ENCODE measurements at places on chromosomes 7 and 10. TPM values are rescaled to one million over a fixed set of nuclear protein-coding genes. Genes with fewer than 3 reads are reported as not detected.
A peak's percentile ranks its signal among the peaks of the same experiment; 100 is the strongest.

GRCh38 chr7:125357676-125358455 is 428.2 kb upstream of the POT1 start:
- no peaks in the 10 kb centered on the region for H3K4me1 ChIP-seq
- H3K4me3 ChIP-seq, result no peak overlapping the region
- no peak for DNase-seq
- no peak overlapping the region for H3K27ac ChIP-seq
- no peaks in the 10 kb centered on the region for H3K36me3 ChIP-seq

- DNase-seq, result no peak
- H3K4me3 ChIP-seq, result no peak overlapping the region
- no peaks in the 10 kb centered on the region for H3K4me1 ChIP-seq
- H3K27me3 ChIP-seq, result no peaks in the 10 kb centered on the region
Observed at GRCh38 chr7:90892213-90892612, 296.1 kb downstream of the CDK14 start.

DNA sequence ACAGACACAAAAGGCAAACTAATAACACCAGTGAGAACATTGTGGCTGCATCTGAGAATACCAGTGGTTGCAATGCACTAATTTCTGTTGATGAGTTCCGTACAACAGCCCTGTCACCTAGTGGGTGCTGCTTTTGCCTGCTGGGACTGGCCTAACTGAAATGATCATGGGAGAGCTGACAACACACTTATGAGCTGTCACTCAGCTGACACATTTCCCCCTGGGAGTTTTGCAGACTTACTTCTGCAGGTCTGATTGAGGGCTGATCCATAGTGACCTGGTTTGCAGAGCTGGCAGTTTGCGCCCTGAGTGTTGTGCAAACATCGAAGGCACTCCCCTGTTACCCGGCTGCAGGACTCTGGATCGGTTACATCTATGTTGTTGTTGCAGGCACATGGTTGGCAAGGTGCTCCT is 60.6 kb upstream of the LAMB1 start:
- DNase-seq, result no peak
- H3K4me3 ChIP-seq, result no peak overlapping the region
- no peaks in the 10 kb centered on the region for H3K36me3 ChIP-seq
- no peak overlapping the region for H3K27ac ChIP-seq
- H3K27me3 ChIP-seq, result no peaks in the 10 kb centered on the region

GRCh38 chr10:78310481-78311080 is 276.9 kb downstream of the RPS24 start:
- H3K27me3 ChIP-seq, result no peaks in the 10 kb centered on the region
- no peaks in the 10 kb centered on the region for H3K36me3 ChIP-seq
- H3K4me1 ChIP-seq, result peaks cover 5% of the 10 kb centered on the region
- no peak for DNase-seq

DNA sequence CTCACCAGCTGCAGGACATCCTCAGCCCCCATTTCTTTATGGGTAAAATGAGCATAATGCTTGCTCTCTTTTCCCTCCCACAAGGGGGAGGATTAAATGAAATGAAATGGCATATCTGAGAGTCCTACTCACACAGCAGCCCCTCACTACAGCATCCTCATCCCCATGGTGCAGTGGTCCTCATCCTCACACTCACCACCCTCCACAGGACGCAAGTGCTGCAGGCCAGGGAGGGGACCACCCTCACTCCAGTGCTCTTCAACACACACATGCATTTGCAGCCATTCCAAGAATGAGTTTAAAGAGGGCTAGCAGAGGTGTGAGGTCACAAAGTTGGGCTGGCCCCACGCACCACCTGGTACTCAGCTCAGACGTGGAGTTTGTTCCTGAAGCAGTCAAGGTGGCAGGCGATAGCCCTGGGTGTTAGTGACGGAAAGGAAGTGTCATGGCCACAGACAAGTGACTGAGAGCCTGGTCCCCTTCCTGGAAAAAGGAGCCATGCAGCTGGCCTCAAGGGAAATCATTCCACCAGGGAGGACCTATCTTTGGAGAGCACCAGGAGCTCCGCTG is 234.0 kb downstream of the TNS3 start:
- no peaks in the 10 kb centered on the region for H3K4me1 ChIP-seq
- H3K27me3 ChIP-seq, result no peaks in the 10 kb centered on the region
- DNase-seq, result no peak
- H3K4me3 ChIP-seq, result no peak overlapping the region

GRCh38 chr7:140159497-140159896 is 17.3 kb downstream of the KDM7A start:
- no peak overlapping the region for H3K27ac ChIP-seq
- DNase-seq, result no peak
- no peak overlapping the region for H3K4me3 ChIP-seq
- no peaks in the 10 kb centered on the region for H3K27me3 ChIP-seq
- peaks cover 39% of the 10 kb centered on the region for H3K4me1 ChIP-seq

GRCh38 chr10:126583552-126584200 is 86.8 kb downstream of the C10orf90 start:
- DNase-seq, result no peak
- no peak overlapping the region for H3K27ac ChIP-seq
- H3K27me3 ChIP-seq, result no peaks in the 10 kb centered on the region
- no peaks in the 10 kb centered on the region for H3K36me3 ChIP-seq
- H3K4me1 ChIP-seq, result no peaks in the 10 kb centered on the region

DNA sequence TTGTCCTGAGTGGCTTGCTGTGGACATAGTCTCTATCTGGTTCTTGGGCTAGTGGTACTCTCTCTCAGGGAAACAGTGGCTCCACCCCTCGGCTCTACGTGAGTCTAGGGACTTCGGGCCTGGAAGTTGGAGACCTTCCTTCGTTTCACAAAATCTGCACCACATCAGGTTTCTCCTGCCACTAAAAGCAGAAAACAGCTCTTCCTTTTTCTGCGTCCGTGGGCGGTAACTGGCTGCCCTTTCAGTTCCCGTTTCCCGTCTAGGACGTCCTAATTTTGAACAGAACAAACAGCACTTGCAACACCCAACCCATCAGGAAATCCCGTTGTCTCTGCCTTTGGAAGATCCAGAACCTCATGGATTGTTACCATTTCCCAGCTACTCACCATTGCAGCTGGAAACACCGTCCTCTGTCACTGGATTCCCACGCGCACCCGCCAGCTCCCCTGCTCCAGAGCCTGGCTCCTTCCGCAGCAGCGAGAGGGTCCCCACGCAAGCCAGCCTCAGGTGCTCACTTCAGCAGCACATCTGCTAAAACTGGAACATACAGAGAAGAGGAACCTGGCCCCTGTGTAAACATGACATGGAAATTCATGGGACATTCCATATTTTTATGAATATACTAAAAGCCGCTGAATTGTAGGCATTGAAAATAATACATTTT is 311.4 kb upstream of the AKR1E2 start:
- H3K36me3 ChIP-seq, result no peaks in the 10 kb centered on the region
- no peak overlapping the region for H3K27ac ChIP-seq
- H3K4me3 ChIP-seq, result no peak overlapping the region
- DNase-seq, result peak; percentile 42

DNA sequence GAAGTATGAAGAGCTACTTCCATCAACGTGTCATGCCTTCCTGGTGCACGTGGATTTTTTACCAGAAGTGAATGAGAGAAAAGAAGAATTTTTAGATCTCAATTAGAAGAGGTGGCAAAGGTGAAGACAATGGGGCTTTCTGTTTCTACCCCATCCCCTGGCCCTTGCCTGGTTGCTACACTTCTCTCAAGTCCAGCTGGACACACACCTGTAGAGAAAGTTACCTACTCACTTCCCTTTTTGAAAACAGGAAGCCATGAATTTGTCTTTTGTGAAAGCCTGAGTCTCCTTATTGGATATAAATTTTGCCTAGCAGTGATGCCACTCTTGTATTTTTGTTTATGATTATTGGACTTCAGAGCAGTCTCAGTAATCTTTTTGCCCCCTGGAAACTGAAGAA is 142.9 kb upstream of the AKR1E2 start:
- H3K4me3 ChIP-seq, result no peak overlapping the region
- no peak overlapping the region for H3K27ac ChIP-seq
- H3K27me3 ChIP-seq, result no peaks in the 10 kb centered on the region
- H3K36me3 ChIP-seq, result no peaks in the 10 kb centered on the region
- no peak for DNase-seq

- DNase-seq, result peak; percentile 17
- peaks cover 14% of the 10 kb centered on the region for H3K4me1 ChIP-seq
- H3K27ac ChIP-seq, result no peak overlapping the region
Observed at GRCh38 chr7:28813243-28813962, 144.7 kb downstream of the TRIL start.

DNA sequence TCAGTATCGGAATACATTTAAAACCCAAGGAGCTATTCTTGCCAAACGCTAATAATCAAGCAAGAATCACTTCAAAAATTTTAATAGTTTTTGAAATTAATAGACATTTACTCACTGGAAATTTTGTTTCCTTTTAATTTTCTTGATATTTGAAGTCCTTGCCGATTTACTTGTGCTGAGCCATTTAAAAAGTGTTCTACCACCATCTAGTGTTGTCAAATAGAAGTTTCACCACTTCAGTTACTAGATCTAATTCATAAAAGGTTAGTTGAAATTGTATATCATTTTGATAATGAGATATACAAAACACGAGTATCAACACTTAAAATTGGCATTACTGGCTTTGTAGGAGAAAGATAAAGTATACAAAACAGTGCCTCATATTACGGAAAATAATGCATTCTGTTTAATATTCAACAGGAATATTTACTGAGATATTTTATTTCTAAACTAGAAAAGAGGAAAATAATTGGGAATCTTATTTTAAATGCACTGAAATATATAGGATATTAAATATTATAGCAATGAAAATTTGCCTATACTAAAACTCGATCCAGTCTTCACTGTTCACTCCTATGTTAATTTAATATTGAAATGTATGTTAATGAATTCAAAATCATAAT is 664.8 kb upstream of the SEMA3D start:
- H3K27ac ChIP-seq, result no peak overlapping the region
- no peaks in the 10 kb centered on the region for H3K4me1 ChIP-seq
- no peaks in the 10 kb centered on the region for H3K27me3 ChIP-seq
- no peaks in the 10 kb centered on the region for H3K36me3 ChIP-seq
- DNase-seq, result peak; percentile 34
- no peak overlapping the region for H3K4me3 ChIP-seq

- no peaks in the 10 kb centered on the region for H3K4me1 ChIP-seq
- H3K4me3 ChIP-seq, result no peak overlapping the region
- DNase-seq, result no peak
- no peaks in the 10 kb centered on the region for H3K27me3 ChIP-seq
Observed at GRCh38 chr10:25142116-25142864, 32.5 kb upstream of the GPR158 start.

GRCh38 chr7:152025937-152026890 is 740 bp downstream of the GALNT11 start:
- H3K27ac ChIP-seq, result peak overlapping the region; percentile 79
- H3K4me3 ChIP-seq, result peak overlapping the region; percentile 73
- H3K4me1 ChIP-seq, result no peaks in the 10 kb centered on the region
- no peak for DNase-seq

GRCh38 chr7:80809545-80809944 is 109.3 kb downstream of the SEMA3C start:
- H3K36me3 ChIP-seq, result no peaks in the 10 kb centered on the region
- DNase-seq, result no peak
- no peak overlapping the region for H3K4me3 ChIP-seq
- no peaks in the 10 kb centered on the region for H3K27me3 ChIP-seq
- H3K27ac ChIP-seq, result no peak overlapping the region
- no peaks in the 10 kb centered on the region for H3K4me1 ChIP-seq

- H3K4me1 ChIP-seq, result no peaks in the 10 kb centered on the region
- no peak within 1 kb of the TSS for H3K27ac ChIP-seq
- H3K27me3 ChIP-seq, result peaks cover 21% of the 10 kb centered on the region
- no peaks in the 10 kb centered on the region for H3K36me3 ChIP-seq
- peak within 1 kb of the TSS; percentile 67 for H3K4me3 ChIP-seq
- DNase-seq, result peak; percentile 39
Observed at GRCh38 chr10:15719899-15720634, at the start of gene ITGA8. ITGA8 (minus strand) TSS chr10:15719922; CDS start chr10:15719771, 151 bp downstream.

DNA sequence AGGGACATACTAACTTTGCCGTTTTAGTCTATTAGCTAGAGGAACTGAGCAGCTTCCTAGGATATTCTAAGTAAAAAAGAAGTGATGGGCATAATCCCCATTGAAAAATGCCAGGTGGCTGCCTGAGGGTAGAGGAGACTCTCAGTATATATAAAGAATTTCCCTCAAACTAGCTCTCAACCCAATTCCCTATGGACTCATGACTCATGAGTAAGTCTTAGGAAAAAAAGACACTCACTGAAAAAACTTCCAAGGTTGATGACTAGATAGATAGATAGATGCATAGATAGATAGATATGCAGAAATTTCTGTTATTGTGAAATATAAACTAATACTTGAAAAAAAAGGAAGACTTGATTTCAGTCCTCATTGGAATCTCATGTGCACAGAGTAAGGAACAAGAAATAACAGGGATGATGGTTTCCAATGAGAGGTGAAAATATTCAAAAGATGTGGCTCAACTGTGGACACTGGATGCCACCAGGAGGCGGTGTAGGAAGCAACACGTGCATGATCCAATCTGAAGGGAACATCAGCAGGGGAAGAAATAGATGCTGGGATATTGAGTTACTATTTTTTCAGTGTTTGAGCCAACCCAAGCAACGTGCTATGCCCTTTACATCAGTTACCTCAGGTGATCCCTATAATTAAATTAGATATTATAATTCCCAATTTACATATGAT is 711.0 kb upstream of the LRRTM3 start:
- no peaks in the 10 kb centered on the region for H3K36me3 ChIP-seq
- no peak for DNase-seq
- H3K4me3 ChIP-seq, result no peak overlapping the region
- H3K27me3 ChIP-seq, result no peaks in the 10 kb centered on the region

DNA sequence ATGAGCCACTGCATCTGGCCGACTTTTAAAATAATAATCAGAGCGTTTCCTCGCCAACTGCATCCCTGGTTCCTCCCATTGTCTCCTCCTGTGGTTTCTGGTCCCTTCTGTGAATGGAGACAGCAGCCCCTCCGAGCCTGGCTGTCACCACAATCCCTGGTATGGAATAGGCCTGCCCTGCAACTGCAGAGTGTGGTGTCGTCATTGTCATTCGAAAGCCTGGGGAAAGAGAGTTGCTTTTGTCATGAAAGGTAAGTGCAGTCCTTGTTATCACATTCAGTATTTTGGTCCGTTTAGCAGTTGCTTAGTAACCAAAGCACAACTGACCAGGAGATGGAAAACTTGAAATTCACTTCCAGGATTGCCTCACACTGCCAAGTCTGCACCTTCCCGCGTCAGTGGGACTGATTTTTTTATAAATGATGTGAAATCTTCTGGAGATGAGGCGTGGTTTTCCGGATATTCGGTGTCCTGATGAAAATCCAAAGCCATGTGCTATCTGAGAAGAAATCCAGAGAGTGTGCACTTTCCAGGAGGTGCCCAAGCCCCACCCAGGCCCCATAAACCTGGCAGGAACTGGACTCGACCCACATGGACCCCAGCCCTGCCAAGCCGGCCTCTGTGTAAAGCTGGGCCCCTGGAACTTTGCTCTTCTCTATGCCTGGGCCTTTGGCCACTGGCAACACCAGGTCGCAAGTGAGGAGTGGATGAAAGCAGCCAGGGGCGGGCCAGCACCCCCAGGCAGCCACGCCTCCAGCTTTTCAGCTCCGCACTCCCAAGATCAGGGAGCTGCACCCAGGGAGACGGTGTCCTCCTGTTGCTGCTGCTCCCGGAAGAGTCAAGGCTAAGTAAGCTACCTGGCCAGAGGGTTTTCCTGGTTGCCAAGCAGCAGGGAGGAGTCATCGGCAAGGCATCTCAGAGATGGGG is 133.7 kb upstream of the SH2B2 start:
- H3K4me3 ChIP-seq, result no peak overlapping the region
- peak; percentile 52 for DNase-seq
- H3K36me3 ChIP-seq, result no peaks in the 10 kb centered on the region
- H3K27ac ChIP-seq, result peak overlapping the region; percentile 60
- H3K27me3 ChIP-seq, result no peaks in the 10 kb centered on the region
- H3K4me1 ChIP-seq, result peaks cover 17% of the 10 kb centered on the region

Gene HACD1
- total RNA-seq, result 226 TPM

Gene FRG2B
- total RNA-seq, result not detected

Gene RELN
- 46.9 TPM for total RNA-seq

Gene IRF5
- total RNA-seq, result not detected

Gene CALML5
- total RNA-seq, result not detected

Gene NPFFR1
- total RNA-seq, result not detected
